ENCODE measurements at places on chromosomes 12 and 14.

- no peak for DNase-seq
Observed at GRCh38 chr14:74655599-74656395, 43.8 kb upstream of the LTBP2 start.

DNA sequence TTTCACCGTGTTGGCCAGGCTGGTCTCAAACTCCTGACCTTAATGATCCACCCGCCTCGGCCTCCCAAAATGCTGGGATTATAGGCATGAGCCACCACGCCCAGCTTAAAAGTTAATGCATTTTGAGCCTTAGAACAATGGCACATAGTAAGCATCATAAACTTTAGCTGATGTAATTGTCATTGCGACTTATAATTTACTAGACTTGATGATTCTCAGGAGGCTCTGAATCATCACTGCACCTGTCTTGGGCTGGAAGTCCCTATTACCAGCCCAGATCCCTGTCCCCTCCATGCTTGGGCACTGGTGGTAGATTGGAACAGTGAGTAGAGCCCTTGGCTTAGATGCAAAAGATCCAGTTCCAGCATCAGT lies 26.1 kb downstream of the KMT5A start:
- no peak for DNase-seq

- DNase-seq = no peak
Observed at GRCh38 chr12:4991373-4991772, 52.3 kb upstream of the KCNA5 start.

- no peak for DNase-seq
Observed at GRCh38 chr12:87931812-87932211, 97.4 kb downstream of the C12orf50 start.

DNA sequence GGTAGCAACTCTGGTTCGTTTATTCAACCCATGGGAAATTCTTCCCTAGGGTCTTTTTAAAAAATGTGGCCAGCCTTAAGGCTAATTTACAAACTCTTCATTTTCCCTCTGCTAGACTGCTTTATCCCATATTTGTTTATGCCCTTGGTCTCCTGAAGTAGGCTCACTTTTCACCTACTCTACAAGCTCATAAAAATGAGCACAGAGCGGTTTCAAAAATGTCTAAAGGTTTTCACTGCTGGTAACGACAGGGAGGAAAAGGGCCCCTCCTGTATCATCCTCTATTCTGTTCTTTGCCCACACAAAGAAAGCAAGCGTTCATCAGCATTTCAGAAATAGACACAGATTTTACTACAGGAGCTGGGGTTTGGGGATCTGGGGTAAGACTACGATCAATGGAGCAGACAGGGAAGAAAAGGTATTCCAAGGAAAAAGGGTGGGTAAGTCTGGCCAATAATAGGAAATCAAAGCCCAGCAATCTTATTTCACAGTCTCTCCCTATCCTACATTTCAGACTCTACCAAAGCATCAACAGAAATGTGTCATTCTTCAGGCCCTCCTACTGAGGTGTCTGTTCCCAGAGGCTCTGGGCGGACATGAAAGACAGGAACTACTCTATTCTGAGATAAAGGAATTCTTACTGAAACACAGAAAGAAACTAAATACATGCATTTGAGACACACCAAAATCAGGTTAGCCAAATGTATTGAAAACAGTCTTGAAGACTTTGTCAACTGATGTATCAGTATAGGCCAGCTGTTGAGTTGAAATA lies 86.4 kb downstream of the SPPL3 start:
- no peak for DNase-seq

DNA sequence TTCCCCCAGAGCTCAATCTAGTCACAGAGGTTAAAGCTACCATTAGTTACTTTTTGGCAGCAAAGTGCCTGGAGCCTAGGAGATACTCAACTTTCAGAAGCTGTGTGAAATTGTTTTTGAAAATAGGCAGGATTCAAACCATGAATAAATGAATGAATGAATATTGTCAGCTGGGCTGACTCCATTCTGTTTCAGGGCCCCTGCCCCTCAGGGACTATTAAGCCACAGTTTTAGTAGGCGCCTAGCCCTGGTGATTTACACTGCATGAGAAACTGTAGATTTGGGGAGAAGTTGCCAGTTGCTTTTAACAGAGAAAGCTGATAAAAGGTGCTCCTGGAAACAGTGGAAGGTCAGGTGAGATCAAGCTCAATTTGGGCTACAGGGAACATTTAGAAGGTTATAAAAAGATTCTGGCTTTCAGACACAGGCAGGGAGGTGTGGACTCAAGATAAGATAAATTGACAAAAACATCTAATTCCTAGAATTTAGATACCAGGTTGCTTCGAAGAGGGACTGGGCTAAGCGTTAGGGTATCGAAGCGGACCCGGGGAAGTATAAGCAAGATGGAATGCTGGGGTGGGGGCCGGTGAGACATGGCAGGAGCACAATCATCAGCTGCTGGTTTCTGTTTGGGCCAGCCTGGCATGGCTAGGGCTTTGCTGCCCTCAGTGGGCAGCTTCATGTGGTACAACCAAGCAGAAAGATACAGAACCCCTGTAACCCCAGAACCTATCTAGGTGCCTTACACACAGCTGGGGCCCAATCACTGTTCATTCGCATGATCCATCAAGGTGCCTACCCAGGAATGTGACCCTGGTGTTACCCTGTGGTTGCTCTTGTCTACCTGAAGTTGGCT lies 14.9 kb upstream of the CELA1 start:
- no peak for DNase-seq

- DNase-seq = no peak
Observed at GRCh38 chr12:63997198-63997597, 152.7 kb downstream of the SRGAP1 start.

GRCh38 chr14:93952829-93953228 lies 23.5 kb downstream of the ASB2 start:
- DNase-seq = no peak

DNA sequence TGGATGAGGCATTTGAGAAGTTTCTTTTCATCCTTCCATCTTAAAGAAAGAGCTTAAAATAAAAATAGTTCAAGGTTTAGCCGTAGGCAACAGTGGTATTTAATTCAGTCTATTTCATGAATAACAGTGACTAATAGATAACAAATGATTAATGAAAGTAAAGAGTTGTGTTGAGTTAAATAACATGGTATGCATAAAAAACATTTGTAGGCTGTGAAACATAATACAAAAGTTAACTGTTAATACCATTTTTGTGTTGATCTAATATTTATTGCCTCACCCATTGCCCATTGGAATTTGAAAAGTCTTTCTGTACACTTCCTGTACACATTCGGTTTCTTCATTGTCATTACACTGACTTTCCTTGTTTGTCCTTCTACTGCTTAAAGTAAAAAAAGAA lies 108.6 kb upstream of the PDE3A start:
- no peak for DNase-seq

DNA sequence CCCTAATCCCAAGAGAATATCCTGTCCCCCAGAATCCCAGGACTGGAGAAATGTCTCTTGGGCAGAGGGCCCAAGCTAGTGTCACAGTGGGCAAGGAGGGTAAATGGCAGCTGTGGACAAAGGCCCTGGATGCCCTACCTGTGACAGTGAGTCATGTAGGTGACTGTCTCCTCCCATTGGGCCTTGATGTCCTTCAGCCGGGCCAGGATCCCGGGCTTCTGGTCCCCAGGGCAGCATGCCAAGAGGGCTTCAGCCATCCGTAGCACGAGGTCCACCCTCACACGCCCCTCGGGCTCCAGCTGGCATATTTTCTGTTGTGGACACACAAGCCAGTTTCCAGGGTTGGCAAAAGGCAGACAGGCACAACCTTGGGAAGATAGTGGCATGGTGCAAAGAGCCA lies 48.8 kb downstream of the SYNE3 start:
- no peak for DNase-seq

DNA sequence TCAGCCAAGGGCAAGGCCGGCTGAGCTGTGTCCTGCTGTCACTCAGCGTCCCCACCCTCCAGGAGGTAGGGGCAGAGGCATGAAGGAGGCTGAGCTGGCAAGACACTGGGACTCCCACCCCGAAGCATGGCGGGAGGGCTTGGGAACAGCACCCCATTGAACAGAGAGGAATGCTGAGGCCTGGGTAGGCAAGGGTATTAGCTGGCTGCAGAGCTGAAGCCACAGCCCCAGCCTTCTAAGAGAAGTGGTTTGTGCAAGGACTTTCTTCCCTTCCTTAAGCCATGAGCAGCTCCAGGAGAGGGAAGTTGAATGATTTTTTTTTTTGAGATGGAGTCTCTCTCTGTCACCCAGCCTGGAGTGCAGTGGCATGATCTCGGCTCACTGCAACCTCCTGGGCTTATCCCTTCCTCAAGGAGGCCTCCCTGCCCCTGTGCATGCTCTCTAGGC lies 6.6 kb upstream of the CFAP73 start:
- no peak for DNase-seq

DNA sequence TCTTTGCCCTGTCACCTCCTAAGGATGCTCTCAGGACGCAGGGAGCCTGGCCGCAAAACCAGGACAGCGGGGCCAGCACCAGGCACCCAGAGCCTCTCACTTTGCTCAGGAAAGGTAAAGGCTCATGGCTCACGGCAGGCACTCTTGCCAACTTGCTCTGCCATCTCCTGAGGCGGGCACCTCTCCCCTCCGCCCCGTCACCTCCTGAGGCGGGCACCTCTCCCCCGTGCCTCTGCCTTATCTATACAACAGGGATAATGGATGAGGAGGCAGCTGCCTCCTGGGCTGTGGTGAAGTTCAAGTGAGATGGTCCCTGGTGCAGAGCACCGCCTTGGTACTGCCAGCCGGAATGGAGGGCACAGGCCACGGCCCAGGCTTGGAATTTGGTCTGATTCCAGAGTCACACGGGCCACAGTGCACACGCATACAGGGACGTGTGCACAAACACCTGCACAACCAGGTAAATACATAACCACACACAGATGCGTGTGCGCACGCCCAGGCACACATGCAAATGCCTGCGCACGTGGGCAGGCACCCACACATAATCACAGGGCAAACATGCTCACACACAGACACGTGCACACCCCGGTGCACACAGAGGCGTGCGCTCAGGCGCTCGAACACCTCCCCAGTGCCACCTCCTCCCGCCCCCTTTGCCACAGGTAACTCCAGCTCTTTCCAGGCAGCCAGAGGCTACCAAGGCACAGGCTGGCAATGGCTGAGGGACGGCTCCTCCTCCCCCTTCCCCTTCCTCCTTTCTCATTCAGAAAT lies 11.6 kb downstream of the DEGS2 start:
- no peak for DNase-seq

DNA sequence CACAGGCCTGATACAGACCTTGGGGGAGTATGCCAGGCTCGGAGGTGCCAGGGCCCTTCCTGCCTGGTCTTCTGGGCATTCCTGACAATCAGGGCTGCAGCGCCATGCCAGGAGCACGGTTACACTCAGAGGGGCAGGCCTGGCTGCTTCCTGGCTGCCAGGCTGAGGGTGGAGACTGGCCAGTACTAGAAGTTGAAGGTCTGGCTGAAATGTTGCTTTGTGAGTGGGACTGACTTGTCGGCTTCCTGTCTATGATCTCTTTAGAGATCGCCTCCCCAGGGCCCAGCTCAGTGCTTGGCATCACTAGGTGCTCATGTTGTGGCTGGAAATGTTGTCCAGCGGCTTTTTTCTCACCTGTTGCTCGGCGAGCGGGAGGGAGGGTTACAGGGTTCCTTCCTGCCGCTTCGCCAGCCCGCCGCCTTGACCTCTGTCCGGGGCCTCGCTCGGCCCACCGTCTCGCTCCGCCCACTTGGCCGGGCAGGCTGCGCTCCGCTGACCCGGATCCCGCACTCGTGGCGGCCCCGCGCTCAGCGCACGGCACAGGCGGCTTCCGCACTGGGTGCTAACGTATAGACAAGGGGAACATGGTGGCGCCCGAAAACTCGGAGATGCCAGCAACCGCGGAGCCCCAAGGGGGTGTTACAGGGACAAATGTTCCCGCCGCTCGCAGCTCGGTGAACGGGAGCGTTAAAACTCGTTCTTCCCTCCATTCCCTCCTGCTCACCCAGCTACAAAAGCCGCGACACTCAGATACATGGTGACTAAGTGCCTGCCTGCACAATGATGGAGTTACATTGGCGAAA lies 32.6 kb downstream of the PAPLN start:
- peak; percentile 17 for DNase-seq

All from tongue (tissue), 3 donors.